Stimulated activated CD4-positive, alpha-beta T cell treated with anti-CD3 and anti-CD28 coated beads, Interleukin-4, amount 100 ng/mL, for 48 hours (primary cell): ENCODE measurements at places on chromosomes 4 and X.

DNA sequence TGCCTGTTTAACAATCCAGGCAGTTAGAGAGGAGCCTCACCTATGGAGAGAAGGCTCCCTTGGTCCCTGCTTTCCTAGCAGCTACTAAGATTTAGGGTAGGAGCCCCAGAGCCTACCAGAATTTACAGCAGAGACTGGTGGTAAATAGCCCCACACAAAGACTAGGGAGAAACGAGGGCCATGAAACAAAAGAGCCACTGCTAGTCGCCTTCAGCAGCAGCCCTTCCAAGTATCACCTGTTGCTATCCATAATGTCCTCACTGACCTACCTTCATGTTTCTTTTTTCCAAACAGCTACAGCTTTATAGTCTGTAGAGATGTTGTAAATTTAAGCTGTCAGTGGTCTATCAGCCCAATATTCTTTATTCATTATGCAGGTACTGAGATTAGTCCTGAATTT, 25.3 kb downstream of the ARHGEF6 start:
- no peak for DNase-seq

DNA sequence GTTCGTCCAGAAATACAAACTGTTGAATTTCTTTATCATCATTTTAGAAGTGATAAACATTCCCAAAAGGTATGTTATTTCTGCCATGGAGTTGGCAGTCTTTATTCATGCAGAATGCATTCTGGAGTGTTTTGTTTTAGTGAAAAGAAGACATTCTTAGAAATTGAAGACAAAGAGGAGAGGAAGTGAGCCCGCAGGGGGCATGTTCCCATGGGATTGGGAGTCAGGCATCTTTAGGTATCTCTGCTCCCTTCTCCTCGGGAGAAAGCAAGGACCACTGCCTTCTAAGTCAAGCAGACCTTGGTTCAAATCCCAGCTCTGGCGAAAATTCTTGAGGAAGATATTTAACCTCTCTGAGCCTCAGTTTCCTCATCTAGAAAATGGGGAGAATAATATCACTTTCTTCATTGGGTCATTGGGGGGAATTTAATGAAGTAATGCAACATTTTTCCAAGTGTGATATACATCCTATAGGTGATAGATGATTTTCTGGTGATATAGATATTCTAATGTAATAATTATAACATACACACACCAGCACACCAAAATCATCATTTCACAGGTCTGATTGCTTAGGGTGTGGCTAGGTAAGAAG, 26.5 kb upstream of the CHRNA9 start:
- DNase-seq, result no peak

DNA sequence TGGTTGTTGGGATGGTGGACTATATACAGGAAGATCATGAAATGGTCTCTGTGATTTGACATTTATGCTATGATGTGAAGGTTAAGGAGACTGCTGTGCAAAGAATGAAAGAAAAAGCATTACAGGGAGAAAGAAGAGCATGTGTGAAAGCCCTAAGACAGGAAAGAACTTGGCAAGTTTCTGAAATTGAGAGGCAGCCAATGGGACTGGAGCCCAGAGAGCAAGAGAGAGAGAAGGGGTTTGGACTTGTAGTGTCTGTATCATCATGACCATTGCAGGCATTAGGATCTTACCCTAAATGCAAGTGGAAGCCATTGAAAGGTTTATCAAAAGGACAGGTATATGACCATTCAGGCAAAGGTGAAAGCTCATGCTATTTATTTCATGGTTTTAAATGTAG, 147.1 kb downstream of the NAA11 start:
- no peak for DNase-seq

- DNase-seq, result no peak
These were observed 56.9 kb downstream of the MAD2L1 start for GRCh38 chr4:120009731-120010130.

GRCh38 chr4:182704077-182704476, 213.1 kb downstream of the DCTD start:
- DNase-seq, result no peak

- DNase-seq, result no peak
These were observed 334.4 kb downstream of the DHX15 start for GRCh38 chr4:24249972-24250371.

DNA sequence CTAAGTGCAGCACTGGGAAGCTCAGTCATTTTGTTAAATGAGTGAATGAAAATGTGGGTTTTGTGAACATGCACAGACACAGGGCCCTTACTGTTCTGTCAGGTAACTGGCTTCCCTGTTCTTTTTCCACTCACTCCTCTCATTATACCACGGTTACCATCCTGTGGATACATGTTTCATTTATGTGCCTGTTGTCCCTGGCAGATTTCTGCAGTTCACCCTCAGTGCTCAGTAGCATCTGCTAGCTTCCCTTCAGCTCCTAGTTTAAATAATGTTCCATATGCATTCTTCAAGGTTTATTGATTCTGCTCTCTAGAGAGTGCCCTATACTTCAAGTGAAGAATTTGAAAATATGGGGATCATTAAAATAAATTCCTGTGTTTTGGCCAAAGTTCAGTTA, 1634.3 kb upstream of the ADGRL3 start:
- DNase-seq, result no peak

DNA sequence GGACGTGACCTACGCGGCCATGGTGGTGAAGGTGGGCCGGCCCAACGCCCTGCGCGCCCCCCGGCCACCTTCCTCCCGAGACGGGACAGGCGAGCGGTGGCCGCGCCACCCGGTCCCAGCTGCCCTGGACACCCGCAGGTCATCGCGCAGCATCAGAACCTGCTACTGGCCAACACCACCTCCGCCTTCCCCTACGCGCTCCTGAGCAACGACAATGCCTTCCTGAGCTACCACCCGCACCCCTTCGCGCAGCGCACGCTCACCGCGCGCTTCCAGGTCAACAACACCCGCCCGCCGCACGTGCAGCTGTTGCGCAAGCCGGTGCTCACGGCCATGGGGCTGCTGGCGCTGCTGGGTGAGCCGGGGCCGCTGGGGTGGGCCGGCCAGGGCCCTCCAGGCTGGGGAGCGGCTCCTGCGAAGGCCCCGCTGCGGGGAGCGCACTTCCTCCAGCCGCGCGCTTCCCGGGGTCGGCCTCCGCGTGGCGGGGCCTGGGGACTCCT, 9.0 kb upstream of the SLC26A1 start:
- no peak for DNase-seq

- peak; percentile 43 for DNase-seq
These were observed 39.4 kb upstream of the NDP start for GRCh38 chrX:44012484-44013096.

GRCh38 chrX:97027384-97027922, 143.7 kb downstream of the RPA4 start:
- DNase-seq, result no peak

DNA sequence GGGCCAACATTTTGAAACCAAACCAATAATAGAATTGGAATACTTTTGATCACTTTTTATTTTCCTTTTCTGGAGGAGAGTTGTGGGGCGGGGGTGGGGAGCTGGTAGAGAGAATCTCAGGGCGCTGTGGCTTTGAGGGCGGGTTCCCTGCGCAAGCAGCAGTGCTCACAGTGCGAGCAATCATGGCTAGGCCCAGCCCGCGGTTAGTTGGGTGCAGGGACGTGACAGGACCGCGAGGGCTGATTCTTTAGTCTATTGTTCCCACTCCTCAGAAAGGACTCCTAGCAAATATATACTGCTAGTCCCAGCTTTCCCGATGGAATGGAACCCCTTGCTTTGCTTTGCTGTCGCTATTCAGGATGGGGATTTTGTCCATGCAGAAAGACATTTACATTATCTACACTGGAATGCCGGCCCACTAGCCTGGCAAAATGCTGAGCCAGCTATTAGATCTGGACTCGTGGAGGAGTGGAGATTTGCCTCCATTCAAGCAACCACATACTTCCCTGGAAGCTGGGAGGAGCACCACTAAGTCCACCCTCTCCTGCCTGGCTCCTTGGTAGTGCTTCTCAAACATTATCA, 23.9 kb upstream of the APLN start:
- DNase-seq, result peak; percentile 19
